ENCODE measurements at places on chromosomes 11 and 22.

- DNase-seq, result no peak
Observed at GRCh38 chr11:84890676-84891075, 736.5 kb downstream of the DLG2 start.

DNA sequence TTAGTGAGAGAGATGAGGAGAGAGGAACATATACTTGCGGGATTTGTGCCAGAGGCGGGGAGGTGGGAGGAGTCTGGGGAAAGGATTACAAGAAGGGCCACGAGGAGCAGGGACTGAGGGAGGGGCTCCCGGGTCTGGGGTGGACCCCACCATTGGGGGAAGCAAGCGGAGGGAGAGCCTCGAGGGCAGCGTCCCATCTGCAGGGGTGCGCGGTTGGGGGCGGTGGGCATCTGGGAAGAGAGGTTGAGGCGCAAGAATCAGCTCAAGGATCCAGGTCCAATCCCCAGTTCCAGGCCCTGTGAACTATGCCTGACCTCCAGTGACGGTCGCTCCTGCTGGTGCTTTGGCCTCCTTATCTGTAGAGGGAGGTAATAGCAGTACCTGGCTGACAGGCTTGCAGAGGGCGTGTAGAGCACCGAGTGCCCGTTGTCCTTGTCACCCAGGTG lies 38.0 kb downstream of the ADAMTS15 start:
- no peak for DNase-seq

DNA sequence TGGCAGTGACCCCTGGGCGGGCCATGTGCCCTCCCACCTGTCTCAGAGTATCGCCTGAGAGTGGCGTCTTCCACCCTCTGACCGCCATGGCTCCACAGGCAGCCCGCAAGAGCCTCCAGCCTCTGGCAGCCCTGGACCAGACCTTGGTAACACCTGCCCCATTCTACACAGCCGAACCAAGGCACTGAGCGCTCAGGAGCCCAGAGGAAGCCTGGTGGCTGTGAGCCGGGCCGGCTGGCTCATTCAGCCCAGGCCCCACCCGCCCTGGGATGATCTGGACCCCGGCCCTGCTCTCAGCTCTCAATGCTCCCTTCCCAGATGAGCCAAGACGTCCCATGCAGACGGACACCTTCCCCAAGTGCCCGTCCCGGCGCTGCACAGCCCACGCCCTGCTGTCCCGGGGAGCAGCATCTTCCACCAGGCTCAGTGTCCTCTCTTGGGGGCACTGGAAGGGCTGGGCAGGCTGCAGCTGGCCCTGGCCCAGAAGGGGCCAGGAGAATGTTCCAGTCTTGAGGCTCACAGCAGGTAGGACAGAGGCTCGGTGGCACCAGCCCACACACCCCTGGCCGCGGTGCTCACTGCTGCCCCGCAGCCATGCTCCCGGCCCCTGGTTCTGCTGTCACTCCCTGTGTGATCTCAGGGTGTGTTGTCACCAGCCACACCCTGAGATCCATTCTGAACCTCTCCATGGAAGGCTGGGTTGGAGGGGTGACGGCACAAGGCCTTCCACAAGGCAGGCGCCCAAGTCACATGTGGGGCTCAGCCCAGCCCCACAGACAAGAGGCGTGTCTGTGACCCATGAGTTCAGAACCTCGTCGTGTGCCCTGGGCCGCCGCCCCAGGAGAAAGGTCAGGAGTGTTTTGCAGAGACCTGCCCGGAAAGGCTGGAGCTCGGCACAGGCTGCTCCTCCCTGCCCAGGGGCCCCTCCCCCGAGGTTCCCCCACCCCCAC lies 24.2 kb upstream of the PPARA start:
- no peak for DNase-seq

- no peak for DNase-seq
Observed at GRCh38 chr11:44333271-44334218, 23.6 kb upstream of the ALX4 start.

DNA sequence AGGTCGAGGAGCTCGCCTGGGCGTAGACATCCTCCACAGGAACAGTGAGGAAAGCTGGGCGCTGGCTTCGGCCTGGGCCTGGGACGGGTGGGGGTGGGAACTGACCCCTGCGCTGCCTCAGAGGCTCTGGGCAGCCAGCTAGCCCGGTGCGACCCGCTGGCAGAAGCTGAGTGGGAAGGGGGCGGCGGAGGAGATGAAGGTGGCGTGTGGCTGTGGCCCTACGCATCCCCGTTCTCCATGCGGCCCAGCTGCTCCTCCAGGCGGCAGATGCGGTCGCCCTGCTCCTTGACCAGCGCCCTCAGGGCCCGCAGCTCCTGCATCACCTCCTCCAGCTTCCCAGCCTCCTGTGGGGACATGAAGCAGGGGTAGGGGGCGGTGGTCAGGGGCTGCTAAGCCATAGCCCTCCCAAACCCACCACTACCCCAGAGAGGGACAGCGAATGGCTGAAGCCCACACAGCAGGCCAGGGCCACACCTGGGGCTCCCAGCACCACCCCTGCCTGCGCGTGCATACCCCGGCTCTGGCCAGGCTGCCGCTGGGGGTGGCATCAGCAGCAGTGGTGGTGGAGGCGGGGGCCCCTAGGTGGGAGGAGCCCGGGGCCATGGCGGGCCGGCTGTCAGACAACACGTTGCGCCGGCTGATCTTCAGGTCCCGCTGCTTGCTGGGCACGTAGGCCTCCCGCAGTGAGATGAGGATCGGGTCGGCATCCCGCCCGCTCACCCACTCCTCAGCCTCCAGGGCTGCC lies 848 bp upstream of the PTPRCAP start:
- DNase-seq, result no peak

DNA sequence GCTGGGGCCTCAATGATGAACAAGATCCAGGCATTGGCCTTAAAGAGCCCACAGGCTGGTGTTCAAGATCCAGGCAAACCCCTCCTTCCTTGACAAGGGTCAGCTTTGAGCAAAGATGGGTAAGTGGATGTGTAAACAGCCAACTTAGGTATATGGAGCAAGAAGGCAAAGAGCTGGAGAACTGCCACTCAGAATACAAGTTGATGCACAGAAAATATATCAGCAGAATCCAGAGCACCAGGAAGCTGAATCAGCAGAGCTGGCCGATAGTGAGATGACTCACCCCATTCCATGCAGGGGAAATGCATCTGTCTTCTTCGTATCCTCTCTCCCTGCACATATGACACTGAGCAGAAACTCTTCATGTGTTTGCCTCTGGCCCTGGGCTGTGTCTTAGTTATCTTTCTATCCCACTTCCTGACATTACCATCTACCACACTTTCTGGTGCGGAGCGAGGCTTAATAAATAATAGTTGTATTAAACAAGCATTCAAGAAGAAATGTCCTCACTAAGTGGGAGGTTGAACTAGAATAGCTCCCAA lies 57.8 kb downstream of the ENDOD1 start:
- DNase-seq, result no peak

GRCh38 chr11:58905721-58906547 lies 33.4 kb upstream of the GLYATL1 start:
- DNase-seq, result no peak

GRCh38 chr22:24429411-24430365 lies 2.3 kb downstream of the ADORA2A start:
- no peak for DNase-seq

DNA sequence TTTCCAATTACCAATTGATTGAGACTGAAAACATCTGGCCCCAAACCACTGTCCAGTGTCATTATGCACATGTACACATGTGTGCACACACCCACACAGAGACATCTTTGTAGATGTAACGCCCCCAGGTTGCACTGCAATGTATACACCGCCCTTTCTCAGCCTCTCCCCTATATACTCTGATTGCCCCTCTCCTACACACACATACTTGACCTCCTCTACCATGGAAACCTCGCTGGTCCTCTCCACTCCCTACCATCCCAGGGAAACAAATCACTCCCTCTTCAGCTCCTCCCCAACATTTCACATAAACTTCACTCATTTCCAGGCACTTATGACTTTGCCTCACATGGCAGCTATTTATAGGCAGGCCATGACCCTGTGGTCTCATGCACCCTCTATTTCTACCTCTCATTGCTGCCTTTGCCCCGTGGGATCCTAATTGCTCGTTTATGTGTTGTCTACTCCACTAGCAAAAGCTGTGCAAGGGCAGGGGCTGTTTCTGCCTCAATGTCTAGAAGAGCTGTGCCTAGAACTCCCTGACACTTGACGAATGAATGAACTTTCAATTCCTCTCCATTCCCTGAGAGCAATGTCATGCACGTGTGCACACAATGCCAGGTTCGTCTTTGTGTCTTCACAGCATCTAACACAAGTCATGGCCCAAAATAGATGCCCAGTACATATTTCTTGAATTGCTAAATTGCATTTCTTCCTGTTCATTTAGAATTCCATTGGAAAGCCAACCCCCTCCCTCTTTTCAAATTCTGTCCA lies 10.0 kb upstream of the TMA7B start:
- DNase-seq, result no peak

- DNase-seq, result no peak
Observed at GRCh38 chr22:30751529-30751928, 56.9 kb downstream of the OSBP2 start.

- no peak for DNase-seq
Observed at GRCh38 chr11:8768625-8769333, 86.2 kb downstream of the RPL27A start.

- DNase-seq, result peak; percentile 19
Observed at GRCh38 chr11:22828373-22828772, 1.2 kb downstream of the SVIP start.

- DNase-seq, result no peak
Observed at GRCh38 chr11:19970944-19971343, 189.3 kb downstream of the DBX1 start.

DNA sequence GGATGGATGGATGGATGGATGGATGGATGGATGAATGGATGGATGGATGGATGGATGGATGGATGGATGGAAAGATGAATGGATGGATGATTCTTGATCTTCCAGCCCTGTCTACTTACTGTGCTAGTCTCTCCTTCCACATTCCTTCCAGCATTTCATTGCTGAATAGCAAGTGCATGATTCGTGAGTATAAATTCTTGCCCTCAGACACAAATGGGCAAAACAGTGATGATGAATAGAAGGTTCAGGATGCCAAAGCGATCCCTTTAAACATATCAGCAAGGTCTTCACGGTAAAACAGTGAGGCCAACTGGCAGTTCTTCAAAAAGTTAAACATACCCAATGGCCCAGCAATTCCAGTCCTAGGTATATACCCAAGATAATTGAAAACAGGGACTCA lies 400.2 kb downstream of the MN1 start:
- DNase-seq, result no peak

GRCh38 chr11:119584193-119585042 lies 144.6 kb downstream of the NECTIN1 start:
- no peak for DNase-seq

DNA sequence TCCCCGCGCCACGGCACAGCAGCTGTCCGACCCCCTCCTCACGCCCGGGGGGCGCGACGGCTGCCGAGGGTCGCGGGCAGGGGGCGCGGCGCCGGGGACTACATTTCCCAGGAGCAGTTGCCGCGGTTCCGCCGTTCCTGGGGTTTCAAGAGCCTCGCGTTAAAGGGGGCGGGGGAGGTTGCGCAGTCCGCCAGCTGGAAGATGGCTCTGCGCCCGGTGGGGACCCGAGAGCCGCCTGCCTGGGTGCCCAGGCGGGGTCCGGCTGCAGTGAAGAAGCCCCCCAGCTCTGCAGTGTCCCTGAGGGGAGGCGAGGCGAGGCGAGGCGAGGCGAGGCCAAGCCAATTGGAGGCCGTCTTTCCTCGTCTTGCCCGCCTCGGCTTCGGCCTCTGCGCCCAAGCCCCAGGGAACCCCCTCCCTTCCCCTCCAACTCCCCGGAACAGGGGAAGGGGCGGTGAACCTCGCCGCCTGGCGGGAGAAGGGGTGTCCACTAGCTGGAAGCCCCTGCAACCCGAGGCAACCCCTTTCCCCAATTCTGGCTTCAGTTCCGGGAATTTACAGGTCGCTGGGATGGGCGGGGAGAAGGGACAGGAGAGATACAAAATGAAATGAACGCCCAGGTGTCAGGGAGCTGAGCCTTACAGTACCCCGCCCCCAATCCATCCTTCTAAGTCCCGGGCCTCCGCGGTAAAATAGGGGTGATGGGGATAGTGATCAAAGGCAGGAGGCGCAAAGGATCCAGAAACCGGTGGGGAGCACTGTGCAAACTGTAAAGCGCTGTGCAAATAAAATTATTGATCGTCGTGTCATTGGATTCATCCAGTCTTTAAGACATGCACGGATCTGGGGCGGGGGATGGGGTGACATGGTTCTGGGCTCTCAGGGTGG lies 5.2 kb upstream of the GCAT start:
- DNase-seq, result peak; percentile 58

GRCh38 chr11:74849525-74850391 lies 99.1 kb downstream of the XRRA1 start:
- no peak for DNase-seq

DNA sequence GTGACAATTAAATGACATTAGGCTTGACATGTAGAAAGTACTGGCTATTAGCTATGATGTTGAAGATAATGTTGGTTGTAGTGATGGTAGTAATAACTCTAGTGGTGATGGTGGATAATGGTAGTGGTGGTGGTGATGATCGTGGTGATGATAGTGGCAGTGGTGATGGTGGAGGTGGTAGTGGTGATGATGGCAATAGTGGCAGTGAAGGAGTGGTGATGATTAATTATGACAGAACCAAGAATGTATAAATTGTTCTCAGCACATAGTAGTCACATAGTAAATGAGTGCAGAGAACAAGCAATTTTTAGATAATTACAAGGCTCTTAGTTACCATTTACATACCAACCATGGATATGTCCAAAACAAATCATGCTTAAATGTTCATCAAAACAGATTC lies 5.3 kb upstream of the CD44 start:
- DNase-seq, result no peak

DNA sequence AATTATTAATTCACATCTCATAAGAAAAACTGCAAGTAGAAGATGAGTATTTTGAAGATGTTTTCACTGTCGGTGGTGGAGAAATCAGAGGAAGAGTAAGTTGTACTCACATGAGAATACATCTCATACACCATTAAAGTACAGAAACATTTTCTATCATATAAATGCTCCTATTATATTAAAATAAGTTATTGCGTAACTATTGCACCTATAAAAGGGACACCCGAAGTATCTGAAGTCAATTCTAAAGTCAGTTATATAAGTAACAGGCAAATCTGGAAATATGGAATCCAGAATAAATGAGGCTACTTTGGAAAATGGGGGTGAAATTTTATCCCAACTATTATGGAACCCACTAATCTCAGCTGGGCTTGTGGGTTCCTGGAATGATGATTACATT lies 103.3 kb downstream of the FAM76B start:
- DNase-seq, result no peak

GRCh38 chr22:49999063-49999945 lies 13.3 kb downstream of the IL17REL start:
- DNase-seq, result no peak

GRCh38 chr11:43830928-43831440 lies 49.6 kb upstream of the ALKBH3 start:
- DNase-seq, result no peak

GRCh38 chr11:125995313-125995712 lies 49.5 kb downstream of the VSIG10L2 start:
- DNase-seq, result no peak

GRCh38 chr11:21556926-21557325 lies 636.0 kb upstream of the ANO5 start:
- peak; percentile 92 for DNase-seq

Data from NCI-H1694 treated with DMSO at 0.1 percent for 48 hours (cell line).